GM13977 (cell line): ENCODE measurements at places on chromosomes 7 and 10.

DNA sequence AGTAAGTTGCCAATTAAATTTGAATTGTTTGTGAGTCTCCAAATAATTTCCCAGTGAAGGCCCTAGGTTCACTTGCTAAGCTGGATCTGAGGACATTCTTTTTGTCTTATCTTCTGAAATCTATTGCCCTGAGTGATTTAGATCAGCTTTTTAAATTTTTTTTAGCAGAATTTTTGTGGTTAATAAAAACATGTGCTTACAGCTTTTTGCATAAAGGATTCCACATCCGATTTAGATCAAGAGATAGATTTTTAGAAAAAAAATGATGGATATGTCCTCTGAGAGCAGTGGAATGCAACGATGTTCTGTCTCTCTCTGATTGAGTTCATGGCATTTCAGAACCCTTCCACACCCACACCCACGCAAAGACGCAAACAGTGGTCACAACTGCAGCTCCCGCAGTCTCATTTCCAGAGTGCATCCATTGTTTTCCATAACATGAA, 358.8 kb downstream of the SUGCT start:
- DNase-seq, result no peak

- DNase-seq, result no peak
These were observed 3.8 kb downstream of the ZNF655 start for GRCh38 chr7:99562114-99562784.

GRCh38 chr7:146090023-146090645, 26.5 kb upstream of the CNTNAP2 start:
- peak; percentile 44 for DNase-seq

DNA sequence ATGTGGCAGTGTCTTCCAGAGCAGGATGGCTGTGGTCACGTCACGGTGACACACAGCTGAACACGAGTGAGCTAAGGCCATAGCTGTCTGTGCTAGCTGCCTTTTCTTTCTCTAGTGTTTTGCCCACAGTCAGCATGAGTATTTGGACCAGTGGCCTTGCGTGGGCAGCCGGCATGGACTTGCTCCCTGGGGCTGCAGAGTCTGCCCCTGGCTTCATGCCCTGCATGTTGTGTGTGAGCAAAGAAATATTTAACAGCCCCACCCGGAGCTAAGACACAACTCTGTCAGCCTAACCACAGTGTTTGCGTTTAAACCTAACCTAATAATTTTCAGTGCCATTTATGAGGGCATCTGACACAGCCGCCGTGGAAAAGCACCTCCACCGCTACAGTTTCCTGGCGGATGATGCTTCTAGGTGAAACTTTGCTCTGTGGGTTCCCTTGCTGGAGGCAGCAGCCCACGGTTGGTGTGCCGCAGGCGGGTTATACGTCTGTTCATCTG, 14.6 kb downstream of the CHST12 start:
- DNase-seq, result no peak

GRCh38 chr10:78781251-78781913, 287.4 kb upstream of the ZMIZ1 start:
- no peak for DNase-seq

DNA sequence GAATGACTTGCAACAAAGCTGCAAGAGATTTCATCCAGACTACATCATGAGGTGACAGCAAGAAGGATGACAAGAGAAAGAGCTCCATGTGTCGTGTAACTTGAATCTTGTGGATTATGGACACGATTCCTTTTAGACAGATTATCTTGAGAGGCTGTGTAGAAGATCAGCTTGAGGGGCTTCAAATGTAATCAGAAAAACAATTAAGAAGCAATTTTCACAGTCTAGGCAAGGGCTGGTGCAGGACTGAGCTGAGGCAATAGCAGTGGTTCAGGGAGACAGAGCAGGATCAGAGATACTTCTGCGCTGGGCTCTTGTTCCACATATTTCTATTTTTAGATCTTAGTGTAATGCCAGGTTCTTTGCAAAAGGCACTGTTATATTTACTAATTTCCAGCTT, 253.0 kb upstream of the COBL start:
- no peak for DNase-seq

- no peak for DNase-seq
These were observed 7.7 kb upstream of the GBX1 start for GRCh38 chr7:151175047-151175792.
